Umbilical cord (tissue), 2 donors: ENCODE measurements at places on chromosomes 2 and 18. TPM values are rescaled to one million over a fixed set of nuclear protein-coding genes. Genes with fewer than 3 reads are reported as not detected.
A peak's percentile ranks its signal among the peaks of the same experiment; 100 is the strongest.

The SDC1 gene
- 55.4 TPM for total RNA-seq

- no peak for DNase-seq
Measured at GRCh38 chr2:132951008-132951714, 281.2 kb upstream of the LYPD1 start.

The SP5 gene
- total RNA-seq: 3.9 TPM

DNA sequence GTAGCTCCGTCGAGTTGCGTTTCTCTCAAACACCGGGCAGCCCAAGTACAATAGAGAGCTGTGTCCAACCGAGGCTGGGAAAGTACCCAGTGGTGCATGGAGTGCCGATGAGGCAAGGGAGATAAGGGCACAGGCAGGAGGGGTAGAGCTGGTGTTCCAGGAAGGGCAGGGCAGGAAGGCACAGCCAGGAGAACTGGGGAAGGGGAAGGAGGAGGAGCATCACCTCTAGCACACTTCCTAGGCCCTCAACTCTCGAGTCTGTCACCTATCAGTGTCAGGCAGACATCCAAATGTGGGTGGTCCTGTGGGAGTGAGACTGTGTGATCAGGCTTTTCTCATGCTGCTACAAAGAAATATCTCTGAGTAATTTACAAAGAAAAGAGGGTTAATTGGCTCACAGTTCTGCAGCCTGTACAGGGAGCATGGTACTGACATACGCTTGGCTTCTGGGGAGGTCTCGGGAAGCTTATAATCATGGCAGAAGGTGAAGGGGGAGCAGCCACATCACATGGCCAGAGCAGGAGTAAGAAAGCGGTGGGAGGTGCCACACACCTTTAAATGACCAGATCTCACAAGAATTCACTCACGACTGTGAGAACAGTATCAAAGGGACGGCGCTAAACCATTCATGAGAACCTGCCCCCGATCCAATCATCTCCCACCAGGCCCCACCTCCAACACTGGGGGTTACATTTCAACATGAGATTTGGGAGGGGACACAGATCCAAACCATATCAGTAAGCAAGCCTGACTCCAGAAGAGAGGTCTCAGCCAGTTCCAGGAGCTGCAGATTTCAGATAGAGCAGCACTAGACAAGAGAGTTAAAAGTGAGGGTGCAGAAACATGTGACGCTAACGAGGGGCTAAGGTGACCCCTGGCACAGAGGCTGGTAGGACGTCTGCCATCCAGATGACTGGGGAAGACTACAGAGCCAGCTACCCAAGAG is 75.7 kb downstream of the MBOAT2 start:
- no peak for DNase-seq

- no peak for DNase-seq
Measured at GRCh38 chr2:1766851-1767811, 22.8 kb upstream of the PXDN start.

- peak; percentile 24 for DNase-seq
Measured at GRCh38 chr2:224369028-224369632, 32.8 kb downstream of the FAM124B start.
